Brain pericyte (primary cell): ENCODE measurements at places on chromosomes 4 and X.

DNA sequence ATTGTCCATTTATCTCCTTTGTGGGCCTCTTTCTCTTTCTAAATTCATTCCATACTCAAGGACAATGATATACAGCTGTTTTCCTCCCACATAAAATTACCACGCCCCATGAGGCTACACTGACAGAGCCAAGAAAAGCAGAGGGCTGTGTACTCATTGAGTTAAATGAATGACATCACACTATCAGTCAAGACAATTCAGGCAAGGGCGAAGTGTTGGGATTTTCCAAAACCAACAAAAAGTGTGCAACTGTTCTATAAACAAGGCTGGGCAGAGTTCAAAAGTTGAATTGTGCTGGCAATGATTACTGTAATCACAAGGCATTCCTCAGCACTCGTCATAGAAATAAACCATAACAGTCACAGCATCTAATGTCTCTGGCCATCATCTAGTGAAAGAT is 799.6 kb upstream of the DIAPH2 start:
- DNase-seq: peak; percentile 58

GRCh38 chrX:154051201-154051810 is 31.6 kb upstream of the IRAK1 start:
- no peak for DNase-seq

DNA sequence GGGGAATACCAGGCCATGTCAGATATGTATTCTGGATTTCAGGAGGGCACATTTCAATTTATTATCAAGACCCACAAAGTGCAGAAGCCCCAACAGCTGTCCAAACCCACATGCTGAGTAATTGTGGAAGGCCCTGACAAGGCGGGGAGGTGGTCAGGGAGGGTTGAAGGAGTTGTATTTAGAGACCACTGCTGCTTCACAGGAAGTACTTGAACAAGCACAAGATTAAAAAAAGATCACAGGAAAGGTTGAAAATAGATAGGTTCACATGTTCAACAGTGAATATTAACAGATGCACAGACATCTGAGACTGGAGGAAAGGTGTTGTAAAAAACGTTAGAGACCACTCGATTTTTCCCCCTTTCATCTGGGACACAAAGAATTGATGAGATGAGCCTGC is 17.9 kb downstream of the ATP8A1 start:
- no peak for DNase-seq

DNA sequence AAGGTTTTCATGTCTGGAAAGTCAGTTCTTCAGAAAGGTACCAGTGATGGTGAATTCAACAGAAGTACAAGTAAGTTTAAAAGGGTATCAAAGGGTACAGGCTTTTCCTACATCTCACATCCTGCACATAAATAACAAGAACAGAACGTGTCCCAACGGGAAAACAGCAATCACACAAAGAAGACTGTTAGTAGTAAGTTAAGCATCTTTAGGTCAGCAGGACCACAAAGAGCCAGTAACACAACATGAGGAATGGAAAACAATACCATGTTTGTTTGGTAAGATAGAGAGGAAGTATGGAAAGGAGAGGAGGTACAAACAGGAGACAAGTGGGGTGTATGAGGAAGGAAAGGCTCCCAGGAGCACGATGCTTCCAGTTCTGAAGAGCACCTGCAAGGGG is 43.2 kb downstream of the SAT1 start:
- DNase-seq: no peak

DNA sequence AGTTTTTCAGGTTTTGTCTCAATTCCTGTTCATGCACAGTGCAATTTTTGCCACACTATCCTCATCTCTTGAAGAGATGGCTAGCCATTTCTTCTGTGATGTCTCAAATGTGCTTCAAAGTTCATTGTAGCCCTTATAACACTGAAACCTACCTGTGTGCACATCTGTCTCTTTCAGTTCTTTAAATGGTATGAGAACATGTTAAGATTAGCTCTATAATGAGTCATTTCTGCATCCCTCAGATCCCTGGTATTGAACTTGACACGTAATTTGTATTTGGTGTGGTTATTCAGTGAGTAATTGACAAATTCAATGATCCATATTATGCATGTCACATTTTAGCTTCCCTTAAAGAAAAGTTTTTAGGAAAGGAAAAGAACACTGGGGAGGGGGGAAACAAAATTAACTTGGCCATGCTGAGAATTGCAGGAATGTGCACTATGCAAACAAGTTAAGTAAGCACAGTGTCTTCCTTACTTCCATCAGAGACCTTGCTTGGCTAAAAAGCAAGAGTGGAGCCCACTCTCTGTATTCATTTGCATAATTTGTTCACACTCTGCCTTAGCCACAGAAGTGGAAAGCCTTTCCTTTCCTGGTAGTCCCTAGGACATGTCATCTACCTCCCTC is 659.8 kb upstream of the MAGEB2 start:
- no peak for DNase-seq

DNA sequence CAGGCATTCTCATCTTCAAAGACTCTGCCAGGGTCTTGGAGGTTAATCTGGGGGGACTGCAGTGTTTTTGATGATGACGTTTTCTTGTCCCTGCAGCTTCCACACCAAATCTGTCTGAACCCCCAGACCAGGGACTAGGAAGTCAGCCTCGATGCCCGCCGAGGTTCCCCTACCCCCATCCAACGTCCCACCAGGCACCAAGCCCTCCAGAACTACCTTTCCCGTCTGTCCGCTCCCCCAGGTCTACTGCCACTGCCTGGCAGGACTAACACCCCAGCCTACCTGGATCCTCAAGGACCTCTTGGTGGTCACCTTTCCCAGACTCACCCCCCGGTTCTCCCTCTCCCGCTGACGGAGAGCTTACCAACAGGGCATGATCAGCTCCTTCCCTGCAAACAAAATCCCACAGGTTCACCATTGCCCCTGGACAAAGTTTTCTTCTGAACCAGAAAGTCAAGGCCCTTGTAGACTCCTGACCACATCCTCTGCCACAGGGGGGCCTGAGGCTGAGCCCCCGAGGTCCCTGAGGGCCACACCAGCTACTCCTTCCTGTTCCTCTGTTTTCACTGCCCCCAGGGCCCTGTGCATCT is 40.9 kb downstream of the HMX1 start:
- no peak for DNase-seq

DNA sequence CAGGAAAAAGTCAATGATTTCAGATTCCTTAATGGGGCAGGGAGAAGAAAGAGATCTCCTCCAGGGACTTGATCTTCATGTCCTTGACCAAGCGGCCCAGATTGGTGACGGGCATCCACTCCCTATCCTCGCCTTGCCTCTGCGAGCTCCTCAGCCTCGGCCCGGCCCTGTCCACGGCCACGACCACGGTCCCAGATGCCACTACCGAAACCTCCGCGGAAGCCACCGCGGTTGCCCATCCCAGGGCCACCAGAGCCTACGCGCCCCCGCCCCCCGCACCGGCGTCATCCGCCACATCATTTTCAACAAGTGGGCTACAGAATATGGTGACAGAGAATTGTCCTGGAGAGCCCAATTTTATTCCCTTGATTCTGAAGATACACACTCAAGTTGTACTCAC is 751.2 kb upstream of the PABPC4L start:
- DNase-seq: no peak

DNA sequence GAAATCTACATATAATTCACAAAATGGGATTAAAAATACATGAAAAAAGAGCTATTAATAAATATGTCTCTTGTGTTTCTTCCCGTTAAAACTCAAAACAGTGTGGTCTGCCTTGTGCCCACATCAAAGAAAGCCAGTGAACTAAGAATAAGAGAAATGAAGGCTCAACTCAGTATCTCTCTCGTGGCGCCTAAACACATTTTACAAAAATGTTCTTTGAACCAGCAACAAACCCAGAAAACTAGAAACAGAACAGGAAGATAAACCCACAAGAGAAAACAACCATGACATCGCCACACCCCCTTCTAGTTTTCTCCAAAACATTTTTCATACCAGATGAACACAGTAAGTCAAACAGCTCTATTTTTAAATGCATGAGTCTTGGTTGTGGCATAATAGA is 130.1 kb downstream of the DCHS2 start:
- DNase-seq: no peak
